NCI-H1417 (cell line): ENCODE measurements at places on chromosomes 1 and 21.

GRCh38 chr1:230798491-230798890 lies 51.3 kb downstream of the CAPN9 start:
- DNase-seq = no peak

DNA sequence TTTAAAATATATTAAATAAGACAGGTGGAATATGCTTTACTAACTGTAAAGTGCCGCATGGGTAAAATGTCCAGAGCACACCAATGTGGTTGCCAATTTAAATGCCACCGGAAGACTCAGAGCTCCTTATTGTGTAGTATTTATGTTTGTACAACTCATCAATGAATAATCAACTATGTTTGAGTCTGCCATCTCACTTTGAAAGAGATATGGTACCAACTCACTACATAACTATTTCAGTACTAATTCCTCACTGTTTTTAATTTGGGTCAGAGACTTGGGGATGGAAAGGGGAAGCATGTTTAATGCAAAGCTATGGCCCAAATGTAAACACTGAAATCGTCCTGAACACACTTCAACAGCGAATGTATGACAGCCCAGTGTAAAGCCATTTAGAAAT lies 144.8 kb downstream of the NR5A2 start:
- DNase-seq = no peak

DNA sequence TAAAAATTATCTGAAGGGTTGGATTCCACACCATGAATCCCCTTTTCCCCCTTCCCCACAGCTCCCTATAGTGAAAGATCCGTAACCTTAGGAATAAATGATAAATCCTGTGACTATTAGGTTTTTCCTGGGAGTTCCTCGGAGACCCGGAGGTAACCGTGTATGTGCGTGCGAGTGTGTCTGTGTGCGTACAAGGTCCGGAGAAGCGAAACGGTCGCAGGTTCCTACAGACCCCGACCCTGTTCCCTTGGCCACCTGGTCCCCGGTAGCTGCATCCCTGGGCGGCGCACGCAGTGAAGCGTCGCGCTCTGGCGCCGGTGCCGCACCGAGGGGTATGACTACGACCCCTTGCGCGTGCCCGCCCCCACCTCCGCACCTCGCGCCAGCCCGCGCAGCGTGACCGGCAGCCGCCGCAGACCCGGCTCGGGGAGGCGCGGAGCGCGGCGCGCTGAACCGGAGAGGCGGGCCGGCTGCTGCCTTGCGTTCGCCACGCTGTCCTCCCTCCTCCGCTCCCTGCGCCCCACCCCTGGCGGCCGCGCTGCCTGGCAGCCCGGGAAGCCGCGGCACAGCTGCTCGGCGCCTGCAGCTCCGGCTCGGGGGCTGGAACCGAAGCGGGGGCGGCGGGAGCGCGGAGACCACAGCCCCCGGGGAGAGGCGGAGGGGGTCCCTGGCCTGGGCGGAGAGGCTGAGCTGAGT lies at the start of gene AK5:
Gene AK5 (plus strand): TSS at position 529 of the 696 bp plus-strand sequence. CDS start 295 bp downstream, outside the sequence.
- DNase-seq = peak; percentile 85

DNA sequence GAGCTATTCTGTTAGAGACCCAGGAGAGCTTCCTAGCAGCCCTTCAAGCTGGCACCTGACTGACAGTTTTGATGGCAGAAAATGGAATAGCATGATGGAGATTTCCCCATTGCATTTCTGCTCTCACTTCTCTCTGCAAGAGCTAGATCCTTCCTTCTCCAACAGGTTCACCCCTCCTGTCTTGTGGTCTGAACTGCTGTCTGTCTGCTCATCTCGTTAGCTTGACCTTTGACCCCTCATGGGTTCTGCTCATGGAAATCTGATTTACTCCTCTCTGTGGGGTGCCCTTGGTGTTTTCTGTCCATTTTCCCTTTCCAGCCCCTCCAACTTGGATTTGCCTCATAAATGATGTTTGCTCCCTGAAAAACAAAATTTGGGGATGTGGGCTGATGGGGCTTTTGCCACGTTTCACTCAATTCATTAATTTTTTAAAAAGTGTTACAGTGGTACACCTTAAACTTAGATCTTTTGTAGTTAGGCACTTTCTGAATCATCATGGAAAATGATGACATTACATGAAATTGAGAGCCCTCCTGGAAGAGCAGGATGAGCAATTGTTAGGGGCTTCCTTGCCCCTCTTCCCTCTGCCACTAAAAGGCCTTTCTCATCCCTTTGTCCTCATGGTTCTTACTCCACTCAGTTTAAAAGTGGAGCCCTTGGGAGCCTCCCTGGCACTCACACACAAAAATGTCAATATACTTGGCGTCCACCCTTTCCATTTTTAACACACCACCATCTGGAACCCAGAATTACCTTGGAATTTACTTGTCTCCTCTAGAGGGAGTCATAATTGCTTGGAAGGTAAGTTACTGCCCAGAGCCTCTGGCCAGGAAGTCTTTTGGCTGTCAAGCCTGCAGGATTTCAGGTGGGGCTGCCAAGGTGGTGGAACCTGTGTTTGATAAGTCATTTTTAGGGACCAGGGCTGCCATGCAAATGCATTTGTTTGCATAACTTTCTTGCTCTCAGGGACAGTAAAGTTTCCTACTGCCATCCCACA lies 31.9 kb upstream of the IL19 start:
- DNase-seq = peak; percentile 26

DNA sequence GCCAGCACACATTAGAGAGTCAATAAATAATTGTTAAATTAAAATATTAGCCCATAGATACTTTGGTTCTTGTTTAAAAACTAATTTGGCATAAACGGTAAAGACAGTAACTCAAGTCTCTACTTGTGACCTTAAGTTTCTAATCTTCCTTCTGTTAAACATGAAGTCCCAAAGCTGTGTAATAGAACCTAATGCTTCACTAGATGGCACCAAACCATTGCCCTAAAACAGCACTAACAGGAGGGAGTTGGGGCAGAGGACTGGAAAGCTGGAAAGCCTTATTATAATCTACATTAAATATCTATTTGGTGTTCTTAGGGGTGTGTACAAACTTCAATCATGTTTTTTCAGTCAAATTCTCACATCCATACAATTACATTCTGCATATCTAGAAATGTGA lies 176.7 kb downstream of the OLFM3 start:
- peak; percentile 29 for DNase-seq

DNA sequence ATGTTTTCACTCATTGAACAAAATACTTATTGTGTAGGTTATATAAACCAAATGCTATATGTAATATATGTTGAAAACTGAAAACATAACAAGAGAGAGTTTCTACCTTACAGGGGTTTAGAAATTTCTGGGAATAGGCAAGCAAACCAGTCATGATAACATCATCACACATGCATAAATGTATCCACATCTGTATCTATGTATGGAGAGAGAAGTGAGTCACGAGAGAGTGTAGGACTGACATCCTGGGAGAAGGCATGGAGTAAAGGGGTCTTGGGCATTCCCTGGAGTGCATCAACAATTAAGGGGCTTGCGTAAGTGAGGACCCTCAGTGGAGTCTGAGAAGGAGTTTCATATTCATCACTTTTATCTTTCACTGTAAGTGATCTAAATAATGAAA lies 65.5 kb downstream of the PCNX2 start:
- DNase-seq = no peak

DNA sequence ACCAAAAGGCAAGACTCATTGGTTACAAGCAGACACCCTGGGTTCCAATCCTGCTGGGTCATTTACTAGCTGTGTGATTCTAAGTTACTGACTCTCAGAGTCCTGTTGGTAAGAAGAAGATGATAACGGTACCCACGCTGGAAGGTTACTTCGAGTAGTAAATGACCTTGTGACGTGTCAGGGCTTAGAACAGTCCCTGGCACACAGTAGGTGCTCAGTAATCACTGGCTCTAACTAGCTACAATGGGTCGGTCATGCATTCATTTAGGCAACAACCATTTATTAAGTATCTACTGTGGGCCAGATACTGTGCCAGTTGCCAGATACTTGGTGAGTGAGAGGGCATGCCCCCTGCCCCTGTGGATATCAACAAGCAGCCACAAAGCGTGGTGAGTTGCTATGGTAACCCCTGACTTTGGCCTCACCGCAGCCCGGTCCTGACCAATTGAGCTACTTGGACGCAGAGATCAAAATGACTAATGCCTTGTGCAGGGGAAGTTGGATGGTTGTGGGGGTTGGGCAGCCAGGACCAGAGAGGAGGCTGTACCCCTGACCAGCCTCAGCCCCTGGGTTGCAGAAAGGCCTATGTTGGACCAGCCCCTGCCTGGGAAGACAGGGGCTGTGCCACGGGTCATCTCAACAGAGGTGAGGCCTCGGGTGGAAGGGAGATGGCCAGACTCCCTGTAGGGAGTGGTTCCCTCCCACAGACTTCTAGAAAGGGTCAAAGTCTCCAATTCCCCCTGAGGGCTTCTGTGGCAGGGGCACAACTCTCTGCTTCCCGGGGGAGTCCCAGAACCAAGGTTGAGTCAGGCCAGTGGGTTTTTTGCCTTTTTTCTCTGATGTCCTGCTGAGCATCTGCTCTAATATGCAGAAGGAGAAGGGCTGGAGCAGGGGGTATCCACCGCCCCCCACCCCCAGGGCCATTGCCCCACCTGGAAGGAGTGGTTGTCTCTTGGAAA lies 16.0 kb downstream of the DHRS3 start:
- no peak for DNase-seq

DNA sequence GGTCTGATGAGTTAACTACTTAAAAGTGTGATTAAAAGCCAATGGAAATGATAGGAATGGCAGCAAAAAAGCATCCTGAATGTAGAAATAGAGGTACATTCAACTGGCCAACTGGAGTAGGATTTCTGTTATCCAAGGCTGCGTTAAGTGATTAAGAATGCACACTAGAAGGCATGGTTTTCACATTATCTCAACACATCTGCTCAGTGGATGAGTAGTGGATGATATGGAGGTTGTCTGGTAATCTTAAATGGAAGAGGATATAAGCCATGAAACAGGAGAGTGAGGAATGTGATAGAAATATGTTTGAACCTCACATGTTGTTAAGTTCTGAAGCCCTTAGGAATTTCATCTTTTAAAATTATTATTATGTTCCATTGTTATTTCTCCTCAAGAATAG lies 839.9 kb downstream of the USP25 start:
- DNase-seq = no peak

- peak; percentile 83 for DNase-seq
Observed at GRCh38 chr1:154533952-154534844, 24.3 kb downstream of the UBE2Q1 start.

GRCh38 chr1:99062192-99062591 lies 57.5 kb upstream of the PLPPR5 start:
- DNase-seq = no peak

- DNase-seq = no peak
Observed at GRCh38 chr21:15687208-15687607, 42.6 kb upstream of the USP25 start.

DNA sequence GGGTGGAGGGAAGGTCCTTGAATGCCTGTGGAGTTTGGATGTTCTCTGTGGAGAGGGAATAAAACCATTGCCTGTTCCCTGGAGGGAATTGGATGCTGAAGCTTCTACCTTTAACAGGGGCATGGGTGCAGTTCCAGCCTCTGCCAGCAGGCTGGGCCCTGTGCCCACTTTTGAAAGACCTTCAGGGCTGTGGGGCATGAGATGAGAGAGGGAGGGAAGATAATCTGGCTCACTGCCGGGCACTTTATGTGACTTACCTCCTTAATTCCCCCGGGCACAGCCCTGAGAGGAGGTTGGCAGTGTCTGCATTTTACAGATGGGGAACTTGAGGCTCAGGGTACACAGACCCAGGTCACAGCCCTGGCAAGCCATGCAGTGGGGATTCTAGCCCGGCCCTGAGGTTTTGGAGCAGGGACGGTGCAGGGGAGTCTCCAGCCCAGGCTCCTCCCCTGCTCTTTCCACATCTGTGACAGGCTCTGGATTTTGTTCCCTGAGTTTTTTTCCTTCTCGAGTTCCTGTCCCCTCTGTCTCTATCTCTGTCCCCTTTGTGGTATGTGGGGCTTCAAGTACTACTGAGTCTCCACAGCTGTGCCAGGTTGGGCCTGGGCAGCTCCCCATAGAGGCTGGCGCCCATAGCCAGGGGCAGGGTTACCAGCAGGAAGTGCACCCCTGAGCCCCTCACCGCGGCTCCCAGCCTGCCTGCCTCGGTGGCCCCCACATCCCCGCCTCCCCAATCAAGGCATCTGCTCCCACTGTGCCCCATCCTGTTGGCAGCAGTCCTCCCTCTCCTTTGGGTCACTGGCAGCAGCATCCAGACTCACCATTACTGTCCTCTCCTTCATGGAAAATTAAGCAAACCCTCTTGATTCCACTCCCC lies 14.0 kb upstream of the THEMIS2 start:
- peak; percentile 74 for DNase-seq

- DNase-seq = no peak
Observed at GRCh38 chr1:71577451-71578131, 496.8 kb upstream of the ZRANB2 start.

- DNase-seq = no peak
Observed at GRCh38 chr1:108049178-108049819, 84.3 kb upstream of the VAV3 start.

DNA sequence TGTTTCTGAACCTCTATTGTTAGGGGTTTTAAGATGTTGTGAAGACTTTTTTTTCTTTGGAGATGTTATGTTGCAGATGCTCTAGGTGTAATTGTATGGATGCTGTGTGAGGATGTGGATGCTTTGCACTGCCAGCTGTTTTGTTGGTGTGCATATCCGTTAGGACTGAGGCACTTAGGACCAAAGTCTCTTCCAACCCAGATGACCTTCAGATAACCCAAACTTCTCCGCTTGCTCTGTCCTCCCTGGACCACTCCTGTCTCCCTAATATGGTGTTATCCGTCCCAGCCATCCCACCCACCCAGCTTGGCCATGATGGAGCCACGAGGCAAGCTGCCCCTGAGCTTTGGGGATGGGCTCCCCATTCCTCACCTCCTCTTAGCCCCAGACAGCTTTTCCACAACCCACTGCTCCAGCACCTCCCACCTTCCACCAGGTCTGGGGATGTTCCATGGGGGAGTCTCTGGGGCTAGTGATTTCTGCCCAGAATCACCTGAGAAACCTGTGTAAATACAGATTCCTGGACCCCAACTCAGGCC lies 5.1 kb upstream of the LEFTY2 start:
- no peak for DNase-seq

DNA sequence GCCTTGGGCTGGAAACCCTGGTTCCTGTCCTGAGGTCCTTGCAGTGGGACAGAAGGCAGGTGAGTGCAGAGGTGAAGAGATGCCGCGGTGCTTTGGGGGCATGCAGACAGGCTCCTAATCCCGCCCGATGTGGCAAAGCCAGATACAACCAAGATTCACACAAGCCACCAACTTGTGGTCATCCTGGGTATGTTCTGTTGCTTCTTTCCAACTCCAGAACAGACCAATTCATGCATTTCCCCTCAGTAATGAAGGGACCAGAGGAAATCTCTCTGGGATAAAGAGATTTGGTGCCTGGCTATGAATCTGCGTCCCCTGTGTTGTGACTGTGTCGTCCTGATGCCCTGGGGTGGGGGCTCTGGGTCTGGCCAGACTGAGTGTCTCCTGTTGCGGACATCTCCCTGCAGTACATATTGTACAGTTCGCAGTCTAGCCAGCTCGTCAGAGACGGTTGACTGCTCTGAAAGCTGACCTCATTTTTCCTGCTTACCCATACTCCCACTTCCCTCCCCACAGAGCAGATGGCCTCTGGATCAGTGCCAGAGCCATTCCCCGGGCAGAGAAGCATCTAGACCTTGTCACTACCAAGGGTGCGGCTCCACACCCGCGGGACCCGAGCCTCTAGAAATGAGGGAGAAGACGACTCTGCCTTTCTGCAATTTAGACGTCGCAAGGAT lies 216.3 kb downstream of the KIF26B start:
- DNase-seq = peak; percentile 9

- DNase-seq = peak; percentile 97
Observed at GRCh38 chr1:42456010-42456753, at the start of the genes PPCS and ZMYND12. TSS of gene PPCS (plus strand) at chr1:42456543. CDS start at chr1:42456566, 23 bp downstream. TSS of gene ZMYND12 (minus strand) at chr1:42456022. CDS start at chr1:42455997, 25 bp downstream.

- DNase-seq = no peak
Observed at GRCh38 chr1:164051782-164052181, 507.2 kb upstream of the PBX1 start.

- no peak for DNase-seq
Observed at GRCh38 chr1:179230251-179230650, 774 bp upstream of the ABL2 start.

- no peak for DNase-seq
Observed at GRCh38 chr1:14767075-14767474, 168.6 kb downstream of the KAZN start.
